ENCODE measurements at places on chromosomes 3 and 15.
A peak's percentile ranks its signal among the peaks of the same experiment; 100 is the strongest.

- no peak for DNase-seq
Observed at GRCh38 chr3:60399292-60399691, 852.0 kb downstream of the FHIT start.

- no peak for DNase-seq
Observed at GRCh38 chr3:81442758-81443456, 318.5 kb downstream of the GBE1 start.

- DNase-seq, result peak; percentile 43
Observed at GRCh38 chr3:52004163-52004787, 8.6 kb upstream of the RPL29 start.

DNA sequence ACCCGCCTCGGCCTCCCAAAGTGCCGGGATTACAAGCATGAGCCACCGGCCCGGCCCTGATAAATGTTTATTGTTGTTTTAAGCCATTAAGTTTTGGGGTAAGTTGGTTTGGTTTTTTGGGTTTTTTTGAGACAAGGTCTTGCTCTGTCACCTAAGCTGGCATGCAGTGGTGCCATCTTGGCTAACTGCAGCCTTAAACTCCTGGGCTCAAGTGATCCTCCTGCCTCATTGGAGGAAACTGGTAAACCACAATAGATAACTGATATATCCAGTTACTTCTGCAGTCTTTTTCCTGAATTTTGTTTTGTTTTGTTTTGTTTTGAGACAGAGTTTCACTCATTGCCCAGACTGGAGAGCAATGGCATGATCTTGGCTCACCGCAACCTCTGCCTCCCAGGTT is 4.2 kb downstream of the SLC25A20 start:
- DNase-seq, result no peak

DNA sequence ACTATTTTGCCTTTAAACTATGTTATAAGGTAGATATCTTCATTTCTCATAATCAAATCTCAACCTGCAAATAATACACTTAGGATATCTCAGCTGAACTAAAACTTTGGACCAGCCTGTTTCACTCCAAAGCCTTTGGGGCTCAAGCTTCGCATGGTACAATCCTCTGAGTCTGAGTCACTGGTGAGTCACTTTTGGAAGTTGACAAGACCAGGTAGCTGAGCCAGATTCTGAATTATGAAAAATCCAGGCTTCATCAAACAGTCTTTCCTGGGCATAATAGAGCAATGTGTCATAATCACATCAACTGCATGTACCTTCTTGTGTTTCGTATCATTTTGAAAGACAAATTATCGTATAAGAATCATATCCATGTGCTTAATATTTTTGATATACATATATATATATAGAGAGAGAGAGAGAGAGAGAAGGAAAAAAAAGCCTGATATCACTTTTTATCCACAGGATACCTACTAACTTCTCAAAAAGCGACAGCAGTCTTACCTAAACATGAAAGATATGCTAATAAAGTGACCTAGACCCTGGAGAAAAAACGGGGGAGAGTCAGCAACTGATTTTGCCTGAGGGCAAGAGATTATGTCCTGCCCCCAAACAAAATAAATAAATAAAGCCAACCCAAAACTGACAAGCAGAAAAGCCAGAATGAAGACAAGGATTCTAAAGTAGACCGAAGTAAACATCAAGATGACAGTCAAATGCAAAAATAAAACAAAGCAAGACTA is 263.9 kb upstream of the TGFBR2 start:
- no peak for DNase-seq

DNA sequence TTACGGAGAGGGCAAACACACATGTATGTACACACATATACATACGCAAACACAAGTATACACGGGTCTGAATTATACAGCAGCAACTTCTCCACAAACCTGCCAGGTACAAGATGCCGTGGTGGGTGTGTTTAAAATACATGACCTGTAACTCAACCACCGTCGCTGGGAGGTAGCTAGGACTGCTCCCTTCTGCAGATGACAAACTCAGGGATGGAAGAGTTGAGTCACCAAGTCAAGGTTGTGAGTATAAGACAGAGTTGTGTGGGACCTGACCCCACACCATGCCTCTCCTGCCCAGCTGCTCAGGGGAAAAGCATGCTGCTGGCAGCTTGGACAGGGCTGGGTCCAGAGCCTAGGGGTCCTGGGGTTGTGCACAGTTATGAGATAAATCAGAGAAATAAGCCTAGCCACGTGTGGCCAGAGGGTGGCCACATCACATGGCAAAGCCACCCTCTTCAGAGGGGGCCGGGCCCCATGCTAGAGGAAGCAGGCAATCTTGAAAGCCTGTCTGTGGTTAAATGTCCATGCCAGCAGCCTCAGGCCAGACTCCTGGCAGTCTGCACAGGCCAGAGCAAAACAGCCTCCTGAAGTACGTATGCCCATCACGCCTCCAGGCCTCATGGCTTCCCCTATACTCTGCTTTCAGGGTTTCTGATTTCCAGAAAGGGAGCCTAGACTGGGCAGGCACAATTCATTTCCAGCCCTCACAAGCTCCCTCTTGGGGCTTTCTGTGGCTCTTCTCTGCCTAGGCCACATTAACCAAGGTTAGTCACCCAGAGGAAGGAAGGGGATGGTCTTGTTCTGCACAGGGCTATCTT is 107.7 kb upstream of the RPL32 start:
- DNase-seq, result no peak

Data from caudate nucleus (tissue), 63 donors.